ENCODE measurements at places on chromosomes 16 and 17.

GRCh38 chr16:77041468-77041867 is 149.5 kb upstream of the MON1B start:
- no peak for DNase-seq

DNA sequence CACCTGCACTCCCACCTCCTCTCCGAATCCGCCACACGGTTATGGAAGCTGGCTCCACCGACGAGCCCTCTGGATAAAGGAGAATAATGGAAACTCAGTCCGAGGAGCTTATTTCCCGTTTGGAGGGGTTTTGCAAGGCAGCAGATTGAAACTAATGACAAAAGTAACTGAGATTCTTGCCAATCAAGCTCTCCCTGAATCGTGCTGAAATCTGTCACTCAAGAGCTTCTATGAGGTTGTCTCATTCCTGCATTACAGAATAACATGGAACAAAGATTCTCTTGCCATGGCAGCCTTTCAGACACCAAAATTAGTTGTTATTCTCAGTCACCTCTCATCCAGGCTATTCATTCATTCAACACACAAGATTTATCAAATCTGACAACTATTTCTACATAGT is 405.9 kb downstream of the SOX9 start:
- DNase-seq, result no peak

DNA sequence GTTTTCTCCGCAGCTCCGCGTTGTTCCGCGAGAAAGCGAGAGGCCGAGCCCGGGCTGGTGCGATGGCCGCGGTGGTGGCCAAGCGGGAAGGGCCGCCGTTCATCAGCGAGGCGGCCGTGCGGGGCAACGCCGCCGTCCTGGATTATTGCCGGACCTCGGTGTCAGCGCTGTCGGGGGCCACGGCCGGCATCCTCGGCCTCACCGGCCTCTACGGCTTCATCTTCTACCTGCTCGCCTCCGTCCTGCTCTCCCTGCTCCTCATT is 404 bp downstream of the EMC6 start:
- no peak for DNase-seq

DNA sequence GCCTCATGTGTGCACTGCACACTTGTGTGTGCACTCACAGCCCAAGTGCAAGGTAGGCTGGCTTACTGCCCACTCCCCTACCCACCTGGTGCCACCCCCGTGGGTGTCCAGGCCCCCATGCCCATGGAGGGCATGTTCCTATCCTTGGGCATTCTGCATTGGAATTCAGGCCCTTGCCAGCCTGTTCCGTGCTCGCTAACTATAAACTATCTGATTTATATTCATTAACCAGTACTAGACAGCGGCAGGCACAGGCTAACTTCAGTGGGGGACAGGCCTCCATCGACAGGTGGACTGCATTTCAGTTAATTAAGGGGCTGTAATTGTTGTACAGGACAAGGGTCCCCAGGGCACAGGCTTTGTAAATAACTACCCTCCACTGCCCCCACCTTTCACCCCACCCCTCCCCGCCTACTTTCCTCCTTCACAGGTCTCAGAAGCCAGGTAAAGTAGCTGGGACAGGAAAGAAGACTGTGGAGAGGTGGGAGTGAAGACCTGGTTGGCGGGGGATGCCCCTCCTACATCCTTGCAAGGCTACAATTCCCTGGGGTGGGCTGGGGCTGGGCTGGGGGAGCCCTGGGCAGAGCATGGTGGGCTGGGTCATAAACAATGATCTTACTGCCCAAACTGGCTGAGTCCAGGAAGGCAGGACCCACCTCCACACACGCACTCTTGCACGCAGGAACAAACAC is 119.0 kb upstream of the LHX1 start:
- no peak for DNase-seq

GRCh38 chr16:84110527-84110926 is 6.2 kb downstream of the MBTPS1 start:
- DNase-seq, result no peak

- DNase-seq, result no peak
Observed at GRCh38 chr17:38702916-38703741, 1.9 kb upstream of the MLLT6 start.

- DNase-seq, result no peak
Observed at GRCh38 chr17:43027091-43028032, 2.3 kb downstream of the RND2 start.

All from thyroid gland (tissue), 4 donors.